Anterior cingulate cortex (tissue), 58 donors: ENCODE measurements at places on chromosomes 12 and 14.
A peak's percentile ranks its signal among the peaks of the same experiment; 100 is the strongest.

GRCh38 chr14:35045798-35046047 is 349 bp upstream of the FAM177A1 start:
- DNase-seq: no peak

DNA sequence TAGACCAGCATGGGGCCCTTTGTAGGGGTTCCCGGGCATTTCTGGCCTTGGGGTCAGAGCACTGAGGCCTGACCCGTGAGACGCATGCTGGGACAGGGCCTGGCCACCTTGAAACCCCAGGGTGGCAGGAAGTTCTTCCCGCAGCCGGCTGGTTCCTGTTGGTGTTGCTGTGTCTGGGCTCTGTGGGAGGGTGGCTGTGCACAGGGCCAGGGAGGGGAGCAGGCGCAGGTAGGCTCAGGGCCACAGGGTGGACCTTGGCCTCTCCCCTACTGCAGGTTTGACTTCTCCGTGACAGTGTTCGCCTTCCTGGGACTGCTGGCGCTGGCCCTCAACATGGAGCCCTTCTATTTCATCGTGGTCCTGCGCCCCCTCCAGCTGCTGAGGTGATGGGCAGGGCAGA is 48.2 kb downstream of the SLC8B1 start:
- DNase-seq: no peak

DNA sequence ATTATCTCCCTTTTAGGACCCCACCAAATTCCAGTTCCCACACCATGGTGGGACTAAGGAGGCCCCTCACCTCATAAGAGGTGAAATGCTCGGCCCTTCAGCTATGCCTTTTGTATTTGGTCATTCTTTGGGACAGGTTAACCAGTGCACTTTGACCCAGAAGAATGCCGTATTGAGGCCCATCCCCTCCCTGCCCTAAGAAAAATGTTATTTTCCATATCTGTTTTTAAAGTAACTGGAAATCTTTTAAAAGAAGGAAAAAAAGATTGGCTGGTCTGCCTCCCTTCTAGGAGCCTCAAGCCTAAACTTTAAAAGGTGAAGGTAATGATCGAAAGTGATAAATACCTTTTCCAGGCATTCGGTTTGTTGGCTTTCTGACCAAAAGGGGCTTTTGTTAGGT is 5.7 kb upstream of the HOXC13 start:
- DNase-seq: no peak

GRCh38 chr12:118055144-118055557 is 5.8 kb downstream of the WSB2 start:
- no peak for DNase-seq

DNA sequence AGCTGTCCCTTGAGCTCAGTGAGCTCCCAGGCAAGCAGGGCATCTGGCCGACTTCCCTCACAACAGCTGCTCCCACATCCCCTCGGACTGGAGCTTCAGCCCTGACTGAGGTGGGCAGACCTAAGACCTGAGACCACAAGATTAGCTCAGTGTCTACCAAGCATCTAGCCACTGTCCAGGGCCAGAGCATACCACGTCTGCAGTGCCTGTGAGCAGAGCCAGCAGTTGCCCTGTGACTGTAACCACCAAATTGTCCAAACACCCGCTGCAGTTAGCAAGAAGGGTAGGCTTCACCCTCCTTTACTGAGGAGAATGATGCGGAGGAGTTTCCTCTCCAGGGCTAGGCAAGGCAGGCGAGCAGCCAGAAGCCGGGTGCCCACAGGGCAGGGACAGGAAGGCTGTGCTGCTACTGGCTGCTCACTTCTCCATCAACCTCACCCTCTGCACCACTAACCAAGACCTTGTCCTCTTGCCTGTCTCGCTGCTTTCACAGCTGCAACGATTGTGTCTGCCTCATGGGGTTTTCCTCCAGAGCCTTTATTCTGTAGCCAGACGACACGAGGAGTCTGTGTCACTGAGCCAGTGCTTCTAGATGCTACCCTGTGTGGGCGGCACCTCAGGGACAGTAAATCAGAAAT is 53.9 kb downstream of the ANAPC7 start:
- no peak for DNase-seq

GRCh38 chr14:56482310-56482911 is 97.2 kb upstream of the TMEM260 start:
- DNase-seq: no peak

DNA sequence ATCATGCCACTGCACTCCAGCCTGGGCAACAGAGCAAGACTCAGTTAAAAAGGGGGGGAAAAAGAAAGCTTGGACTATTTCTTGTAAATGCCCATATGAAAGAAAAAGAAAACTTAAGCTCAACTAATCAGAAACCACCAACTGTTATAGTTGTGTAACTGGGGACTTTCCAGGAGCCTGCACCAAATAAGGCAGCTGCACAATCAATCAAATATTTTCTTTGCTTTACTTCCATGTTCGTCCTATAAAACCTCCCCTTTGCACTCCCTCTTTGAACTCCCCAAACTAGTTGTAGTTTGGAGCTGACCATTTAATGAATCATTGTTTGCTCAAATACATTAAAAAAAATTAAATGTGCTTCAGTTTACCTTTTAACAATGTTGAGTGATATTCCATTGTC is 54.9 kb downstream of the OTOGL start:
- no peak for DNase-seq

GRCh38 chr14:101506211-101506925 is 54.9 kb upstream of the DIO3 start:
- DNase-seq: no peak

GRCh38 chr12:3553221-3553620 is 62.2 kb downstream of the PRMT8 start:
- DNase-seq: no peak

- DNase-seq: no peak
Measured at GRCh38 chr14:105072381-105072861, 7.2 kb upstream of the GPR132 start.

DNA sequence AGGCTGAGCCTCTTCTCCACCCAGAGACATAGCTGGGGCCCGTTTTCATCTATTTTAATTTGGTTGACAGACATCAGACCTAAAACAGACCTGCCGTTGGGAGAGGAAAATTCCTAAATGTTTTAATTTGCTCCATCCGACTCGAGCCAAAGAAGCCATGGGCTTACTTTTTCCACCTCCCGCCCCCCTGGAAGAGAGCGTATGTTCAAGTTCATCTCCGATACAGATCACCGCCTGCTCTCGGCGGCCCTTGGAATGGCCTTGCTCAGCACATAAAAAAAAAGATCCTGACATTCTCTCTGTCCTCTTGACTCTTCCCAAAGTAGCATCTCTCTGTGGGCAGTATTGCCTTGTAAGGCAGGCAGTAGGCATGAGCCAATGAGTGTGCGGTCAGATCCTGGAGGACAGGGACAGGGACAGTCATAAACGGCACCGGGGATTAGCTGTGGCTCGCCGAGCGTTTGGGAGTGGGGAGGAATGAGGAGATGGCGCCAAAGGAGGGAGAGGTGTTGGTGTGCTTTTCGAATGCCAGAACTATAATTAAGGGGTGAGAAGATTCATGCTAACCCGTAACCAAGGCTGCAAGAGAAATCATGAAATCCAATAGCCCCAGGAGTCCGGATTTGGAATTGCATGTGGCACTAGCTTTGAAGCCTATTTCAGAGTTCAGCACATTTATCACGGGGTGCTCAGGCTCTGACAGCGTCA is 47.9 kb upstream of the MEG3 start:
- DNase-seq: no peak

- no peak for DNase-seq
Measured at GRCh38 chr12:19151298-19151697, 21.8 kb downstream of the PLEKHA5 start.

- no peak for DNase-seq
Measured at GRCh38 chr12:50637870-50638481, 125.9 kb upstream of the ATF1 start.

GRCh38 chr12:114726092-114726710 is 42.2 kb upstream of the TBX3 start:
- DNase-seq: no peak

DNA sequence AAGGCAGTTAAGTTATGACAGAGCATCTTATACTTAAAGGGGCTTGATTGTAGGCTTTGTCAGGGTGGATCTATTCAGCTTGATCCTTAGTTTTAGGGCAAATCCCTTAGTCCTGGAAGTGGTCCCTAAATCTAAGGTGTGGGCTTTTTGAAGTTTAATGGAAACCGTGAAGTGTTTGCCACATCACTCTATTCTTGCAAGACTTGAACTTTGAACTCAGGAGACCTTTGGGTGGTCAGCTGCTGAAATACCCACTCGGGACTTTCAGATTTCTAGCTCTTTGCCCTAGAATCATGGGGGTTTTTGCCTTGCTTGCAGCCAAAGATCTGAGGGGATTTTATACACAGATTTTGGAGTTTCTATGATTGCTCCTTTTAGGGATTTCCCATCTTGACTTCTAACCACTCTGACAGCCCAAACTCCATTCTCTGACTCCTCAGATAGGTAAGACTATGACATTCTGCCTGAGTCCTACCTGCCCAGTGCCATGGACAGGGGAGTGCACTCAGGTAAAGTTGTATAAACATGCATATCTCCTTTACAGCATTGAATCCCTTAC is 39.9 kb downstream of the SNAPC1 start:
- no peak for DNase-seq

- no peak for DNase-seq
Measured at GRCh38 chr12:111505601-111506036, 93.5 kb downstream of the ATXN2 start.

DNA sequence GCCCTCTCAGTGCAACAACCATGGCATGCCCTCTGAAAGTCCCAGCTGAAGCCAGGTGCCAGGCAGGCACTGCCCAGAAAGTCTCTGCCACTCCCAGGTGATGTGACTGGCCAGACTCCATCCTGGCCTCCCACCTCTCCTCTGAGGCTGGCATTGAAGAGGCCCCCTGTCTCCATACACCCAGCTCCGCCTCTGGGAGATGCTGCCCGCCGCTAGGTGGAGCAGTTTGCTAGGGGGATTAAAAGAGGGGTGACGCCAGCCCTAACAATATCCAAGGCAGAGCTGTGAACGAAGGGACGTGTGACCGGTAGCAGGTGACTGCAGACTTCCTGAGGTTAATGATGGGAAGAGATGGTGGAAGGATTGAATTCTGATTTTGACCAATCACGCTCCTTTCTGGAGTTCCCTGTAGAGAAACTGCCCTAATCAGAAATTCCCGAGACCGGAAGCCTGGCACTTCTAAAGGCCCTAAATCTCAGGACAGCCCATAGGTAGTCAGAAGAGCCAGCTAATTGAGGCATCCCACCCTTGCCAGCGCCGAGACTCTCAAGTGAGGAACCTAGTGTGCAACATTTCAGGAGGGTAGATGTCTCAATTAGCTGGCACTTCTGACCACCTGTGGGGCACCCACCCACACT is 8.3 kb upstream of the PLEK2 start:
- DNase-seq: no peak

GRCh38 chr14:48350971-48351370 is 675.6 kb upstream of the MDGA2 start:
- DNase-seq: no peak

GRCh38 chr12:66268562-66268961 is 33.7 kb upstream of the HELB start:
- no peak for DNase-seq

DNA sequence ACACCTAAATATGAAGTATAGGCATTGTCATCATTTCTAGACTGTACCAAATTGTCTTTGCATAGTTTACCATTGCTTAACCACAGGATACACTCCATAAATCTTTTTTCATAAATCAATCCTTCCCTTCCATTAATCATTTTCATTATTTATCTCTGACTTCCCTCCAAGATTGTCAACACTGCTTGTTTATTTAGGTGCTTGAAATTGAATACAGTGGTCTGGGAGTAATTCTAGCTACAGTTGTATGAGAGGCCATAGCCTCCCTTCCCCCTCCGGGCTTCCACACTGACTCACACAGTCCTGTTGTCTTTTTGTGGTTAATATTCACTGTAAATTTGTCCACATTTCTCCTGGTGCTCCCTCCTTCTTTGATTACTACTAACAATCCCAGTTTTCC is 114.2 kb upstream of the ARID2 start:
- DNase-seq: no peak

DNA sequence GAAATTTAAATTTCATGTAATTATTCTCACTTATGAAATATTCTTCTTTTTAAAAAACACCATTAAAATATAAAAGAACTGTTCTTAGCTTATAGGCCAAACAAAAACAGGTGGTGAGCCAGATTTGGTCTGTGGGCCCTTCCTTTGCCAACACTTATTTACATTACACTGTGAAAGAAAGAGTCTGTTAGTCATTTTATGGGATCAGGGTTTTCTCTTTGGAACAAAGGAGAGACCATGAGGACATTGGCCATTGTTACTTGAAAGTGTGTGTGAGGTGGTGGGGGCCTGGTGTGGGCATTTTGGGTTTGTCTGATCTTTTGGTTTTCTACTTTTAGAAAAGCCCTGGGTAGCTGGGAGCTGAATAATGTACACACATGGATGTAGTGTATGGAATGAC is 62.7 kb downstream of the TTC6 start:
- no peak for DNase-seq

- peak; percentile 59 for DNase-seq
Measured at GRCh38 chr12:75735853-75736252, 224.4 kb upstream of the KRR1 start.

DNA sequence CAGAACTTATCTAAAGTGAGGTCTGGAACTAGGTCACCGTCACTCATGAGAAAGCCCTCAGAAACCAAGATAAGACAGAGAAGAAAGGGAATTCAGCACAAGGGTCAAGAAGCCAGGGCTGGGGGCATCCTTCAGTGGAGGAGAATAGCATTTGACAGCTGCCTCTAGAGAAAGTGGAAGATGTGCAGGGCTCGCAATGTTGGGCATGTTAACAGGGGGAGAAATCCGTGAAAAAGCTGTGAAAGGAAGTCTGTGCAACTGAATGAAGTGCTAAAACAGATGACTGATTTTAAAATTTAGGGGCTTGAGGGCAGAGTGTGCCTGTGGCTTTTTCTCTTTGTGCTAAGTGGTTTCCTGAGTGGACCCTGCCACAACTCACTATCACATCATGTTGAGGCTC is 97.7 kb upstream of the IFNG-AS1 start:
- no peak for DNase-seq
